GOT3 (cell line): ENCODE measurements at places on chromosomes 13 and 19.

DNA sequence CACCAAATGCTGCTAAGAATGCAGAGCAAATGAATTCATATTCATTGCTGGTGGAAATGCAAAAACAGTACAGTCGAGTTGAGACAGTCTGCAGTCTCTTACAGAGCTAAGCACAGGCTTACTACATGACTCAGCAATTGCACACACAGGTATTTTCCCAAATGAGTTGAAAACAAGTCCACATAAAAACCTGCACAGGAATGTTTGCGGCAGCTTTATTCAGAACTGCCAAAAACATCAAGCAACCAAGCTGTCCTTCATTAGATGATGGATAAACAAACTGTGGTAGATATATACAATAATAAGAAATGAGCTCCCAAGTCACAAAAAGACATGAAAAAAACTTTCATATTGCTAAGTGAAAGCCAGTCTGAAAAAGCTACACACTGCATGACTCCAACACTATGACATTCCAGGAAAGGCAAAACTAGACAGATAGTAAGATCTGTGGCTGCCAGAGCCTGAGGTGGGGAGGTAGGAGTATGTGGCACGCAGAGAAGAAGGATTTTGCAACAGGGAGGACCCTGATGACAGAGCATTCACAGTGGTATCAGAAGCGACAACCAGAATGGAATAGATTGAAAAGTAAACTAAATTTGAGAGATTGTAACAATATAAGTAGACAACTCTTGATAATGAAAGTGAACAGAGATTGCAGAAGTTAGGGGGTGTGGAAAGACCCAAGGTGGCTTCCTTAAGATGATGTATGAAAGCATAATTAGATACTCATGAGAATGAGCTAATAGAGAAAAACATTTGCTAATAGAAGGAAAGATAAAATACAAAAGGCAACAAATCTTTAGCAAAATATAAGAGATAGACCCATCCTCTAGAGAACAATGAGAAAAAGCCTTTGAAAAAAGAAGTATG is 52.7 kb downstream of the TSC22D1 start:
- no peak for DNase-seq

DNA sequence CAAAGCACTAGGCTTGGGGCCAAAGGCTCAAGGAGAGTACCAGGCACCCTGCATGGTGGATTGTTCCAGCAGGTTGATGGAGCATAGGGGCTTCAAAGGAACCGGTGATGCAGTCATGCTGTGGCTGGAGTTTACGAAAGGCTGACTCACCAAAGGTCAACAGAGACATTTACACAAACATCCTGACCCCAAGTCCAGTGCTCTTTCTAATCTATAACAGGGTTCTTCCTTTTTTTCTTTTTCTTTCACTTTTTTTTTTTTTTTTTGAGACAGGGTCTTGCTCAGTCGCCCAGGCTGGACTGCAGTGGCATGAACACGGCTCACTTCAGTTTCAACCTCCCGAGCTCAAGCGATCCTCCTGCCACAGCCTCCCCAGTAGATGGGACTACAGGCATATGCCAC is 35.6 kb upstream of the TPTE2 start:
- no peak for DNase-seq

DNA sequence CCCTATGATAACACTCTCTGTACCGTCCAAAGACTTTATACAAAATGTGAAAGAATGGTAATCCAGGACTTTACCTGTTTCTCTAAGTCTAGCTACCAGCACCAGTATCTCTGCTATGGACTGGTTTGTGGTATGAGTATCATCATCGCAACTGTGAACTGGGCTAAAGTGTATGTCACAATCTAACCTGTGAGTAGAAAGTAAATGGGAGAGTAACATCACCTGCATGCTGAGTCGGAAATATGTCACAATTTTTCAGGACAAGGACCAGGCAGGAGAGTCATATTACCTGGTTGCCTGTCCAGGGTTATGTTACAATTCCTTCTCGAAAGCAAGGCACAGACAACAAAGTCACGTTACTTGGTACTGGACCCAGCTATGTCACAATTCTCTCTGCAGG is 5.1 kb upstream of the ZNF43 start:
- no peak for DNase-seq

DNA sequence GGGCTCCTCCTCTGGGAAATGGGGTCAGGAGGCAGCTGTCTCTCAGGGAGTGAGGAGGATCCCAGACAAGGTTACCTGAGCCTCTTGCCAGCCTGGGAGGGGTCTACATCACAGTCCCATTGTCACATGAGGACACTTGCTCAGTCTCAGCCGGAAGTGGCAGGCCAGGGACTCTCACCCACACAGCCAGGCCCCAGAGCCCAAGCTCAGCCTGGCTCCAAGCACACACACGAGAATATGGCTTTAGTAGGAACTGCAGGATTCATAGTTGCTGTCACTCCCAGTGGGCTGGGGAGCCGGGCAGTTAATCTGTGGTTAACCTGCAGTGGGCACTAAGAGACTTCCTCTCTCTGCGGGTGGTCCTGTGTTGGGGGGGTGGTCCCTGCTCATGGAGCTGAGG is 15.8 kb upstream of the RELB start:
- no peak for DNase-seq

GRCh38 chr13:66359910-66360552 is 870.1 kb downstream of the PCDH9 start:
- no peak for DNase-seq

DNA sequence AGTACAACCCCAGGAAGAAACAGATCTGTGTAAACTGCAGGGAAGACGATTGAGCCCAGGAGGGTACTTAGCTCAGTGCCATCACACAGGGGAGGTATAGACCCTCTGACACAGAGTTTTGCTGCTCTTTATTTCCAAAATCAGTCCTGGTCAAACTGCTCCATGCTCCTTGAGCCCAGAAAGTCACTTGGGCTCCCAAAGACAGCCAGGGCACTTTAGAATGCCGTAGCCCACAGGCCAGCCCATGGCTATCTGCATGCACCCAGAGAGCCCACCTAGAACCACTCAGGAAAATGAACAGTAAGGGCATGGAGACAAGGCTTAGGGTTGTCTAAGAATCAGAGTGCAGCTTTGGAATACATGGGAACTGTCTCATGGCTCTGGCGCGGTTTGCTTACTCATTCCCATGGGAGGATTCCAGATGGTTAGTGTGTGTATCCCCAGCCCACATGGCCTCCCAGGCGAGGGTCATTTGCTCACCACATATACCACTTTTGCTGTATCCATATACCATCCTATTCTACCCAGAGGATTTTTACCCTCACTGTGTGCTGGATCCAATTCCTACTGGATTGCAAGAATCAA is 14.7 kb upstream of the PDCD5 start:
- no peak for DNase-seq

DNA sequence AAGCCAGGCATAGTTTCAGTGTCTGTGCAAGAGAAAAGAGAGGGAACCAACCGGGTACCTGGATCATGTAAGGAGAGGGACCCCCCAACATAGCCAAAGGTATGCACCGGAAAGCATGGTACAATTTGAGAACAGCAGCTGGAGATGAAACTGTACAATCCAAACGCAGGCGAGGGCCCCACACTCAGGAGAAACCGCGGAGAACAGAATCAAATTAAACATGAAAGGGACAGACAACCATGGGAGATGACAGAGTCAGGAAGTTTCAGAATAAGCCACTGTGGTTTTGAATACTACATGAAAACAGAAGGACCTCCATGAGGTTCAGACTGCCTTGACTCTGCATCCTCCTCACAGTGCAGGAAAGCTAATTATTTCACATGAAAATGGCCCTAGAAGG is 62.9 kb upstream of the SPATA13 start:
- DNase-seq = no peak

GRCh38 chr13:24877531-24877930 is 113.6 kb downstream of the RNF17 start:
- no peak for DNase-seq

GRCh38 chr13:76271728-76272232 is 614.4 kb downstream of the KCTD12 start:
- DNase-seq = no peak

DNA sequence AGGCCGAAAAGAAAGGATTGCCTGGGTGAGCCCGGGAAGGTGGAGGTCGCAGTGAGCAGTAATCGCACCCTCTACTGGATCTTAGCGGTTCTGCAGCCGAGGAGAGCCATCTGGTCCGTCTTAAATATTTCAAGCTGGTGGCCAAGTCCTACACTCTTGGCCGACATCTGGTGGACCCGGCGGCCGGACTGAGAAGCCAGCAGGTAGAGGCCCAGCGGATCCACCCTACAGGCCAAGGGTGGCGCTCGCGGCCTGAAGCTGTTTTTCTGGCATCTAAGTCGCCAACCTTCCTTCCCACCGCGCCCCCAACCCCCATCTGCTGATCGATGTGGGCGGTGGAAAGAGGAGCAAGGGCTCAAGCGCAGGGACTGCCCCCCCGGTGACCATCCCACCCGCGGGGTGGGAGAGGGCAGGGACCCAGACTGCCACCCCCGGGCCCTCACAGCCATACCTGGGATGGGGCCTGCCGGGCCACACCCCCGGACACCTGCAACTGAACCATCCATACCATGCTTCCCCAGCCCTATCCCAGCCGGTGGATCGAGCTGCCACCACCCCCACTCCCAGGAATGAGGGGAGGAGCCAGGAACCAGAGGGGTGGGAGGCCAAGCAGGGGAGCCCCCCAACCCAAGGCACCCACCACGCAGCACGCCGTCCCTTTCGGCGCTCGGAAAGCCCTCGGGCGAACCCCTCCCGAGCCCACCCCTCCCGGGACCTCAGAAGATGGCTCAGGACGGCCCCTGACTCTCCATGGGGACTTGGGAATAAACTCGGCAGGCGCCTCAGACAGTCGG is 46.3 kb upstream of the ZNF730 start:
- no peak for DNase-seq
